ENCODE measurements at places on chromosomes 1 and 21. TPM values are rescaled to one million over a fixed set of nuclear protein-coding genes. Genes with fewer than 3 reads are reported as not detected.

GRCh38 chr1:201471772-201472171 is 2.8 kb upstream of the PHLDA3 start:
- DNase-seq: no peak

- no peak for DNase-seq
Measured at GRCh38 chr1:204072931-204073836, at the start of gene SOX13. Gene SOX13 (plus strand): TSS chr1:204073115. CDS start chr1:204112916, 39,801 bp downstream.

DNA sequence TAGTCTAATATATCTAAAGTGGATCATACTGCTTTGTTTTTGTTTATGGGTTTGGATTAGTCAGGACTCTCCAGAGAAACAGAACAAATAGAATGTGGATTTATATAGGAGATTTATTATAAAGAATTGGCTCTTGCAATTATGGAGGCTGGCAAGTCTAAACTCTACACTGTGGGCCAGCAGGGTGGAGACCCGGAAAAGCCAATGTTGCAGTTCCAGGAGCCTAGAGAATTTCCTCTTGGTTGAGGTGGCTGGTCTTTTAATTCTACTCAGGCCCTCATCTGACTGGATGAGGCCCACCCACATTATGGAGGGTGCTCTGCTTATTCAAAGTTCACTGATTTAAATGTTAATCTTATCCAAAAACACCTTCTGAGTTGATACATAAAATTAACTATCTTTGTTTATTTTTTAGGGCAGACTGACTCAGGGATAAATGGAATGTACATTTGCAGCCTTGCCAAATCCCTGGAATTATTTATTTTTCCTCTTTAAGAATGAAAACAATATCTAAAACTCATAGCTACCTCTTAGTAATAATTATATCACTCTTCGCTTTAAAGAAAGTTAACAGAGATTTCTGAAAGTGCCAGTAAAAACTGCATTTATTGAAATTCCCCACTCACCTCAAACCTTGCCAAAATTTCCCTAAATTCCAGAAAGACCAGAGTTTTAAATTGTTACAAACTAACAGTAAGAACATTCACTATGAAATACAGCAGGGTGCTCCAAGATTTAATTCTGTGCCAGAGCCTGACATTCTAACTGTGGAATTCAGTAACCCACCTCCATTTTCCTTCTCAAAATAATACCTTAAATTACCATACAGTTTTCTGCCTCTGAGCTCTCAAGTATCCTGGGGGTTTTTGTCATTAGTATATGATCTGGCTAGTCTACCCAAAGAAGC is 36.6 kb upstream of the SSX2IP start:
- no peak for DNase-seq

- DNase-seq: no peak
Measured at GRCh38 chr1:156832434-156832833, 15.8 kb upstream of the SH2D2A start.

GRCh38 chr1:2840036-2840809 is 38.7 kb upstream of the TTC34 start:
- no peak for DNase-seq

DNA sequence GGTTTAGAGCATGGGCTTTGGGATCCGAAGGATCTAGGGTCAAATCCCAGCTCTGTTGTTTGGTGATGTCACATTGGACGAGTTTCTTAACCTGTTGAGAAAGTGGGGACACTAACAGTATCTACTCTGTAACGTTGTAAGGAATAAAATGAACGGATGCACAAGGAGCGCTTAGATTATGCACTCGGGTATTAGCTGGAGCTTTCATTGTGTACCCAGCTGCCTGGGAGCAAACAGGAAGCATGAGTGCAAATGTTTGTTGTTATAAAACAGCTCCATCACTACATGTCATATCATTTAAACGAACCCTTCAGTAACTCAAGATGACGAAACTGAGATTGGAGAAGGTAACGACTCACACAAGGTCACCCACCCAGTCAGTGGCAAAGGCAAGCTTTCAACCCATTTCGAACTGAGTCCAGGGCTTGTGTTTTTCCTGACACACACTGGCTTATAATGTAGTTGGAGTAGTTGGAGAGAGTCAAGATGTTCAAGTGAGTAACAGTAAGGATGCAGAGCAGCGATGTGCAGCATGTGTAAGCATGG is 16.2 kb upstream of the SLC6A17 start:
- DNase-seq: peak; percentile 10

- no peak for DNase-seq
Measured at GRCh38 chr1:232209357-232209756, 420.6 kb downstream of the SIPA1L2 start.

The CAMK2N1 gene
- 4.6 TPM for total RNA-seq

The S100A7A gene
- total RNA-seq: not detected

GRCh38 chr1:30777904-30778153 is 20.3 kb upstream of the LAPTM5 start:
- no peak for DNase-seq

The TMEM269 gene
- total RNA-seq: not detected

DNA sequence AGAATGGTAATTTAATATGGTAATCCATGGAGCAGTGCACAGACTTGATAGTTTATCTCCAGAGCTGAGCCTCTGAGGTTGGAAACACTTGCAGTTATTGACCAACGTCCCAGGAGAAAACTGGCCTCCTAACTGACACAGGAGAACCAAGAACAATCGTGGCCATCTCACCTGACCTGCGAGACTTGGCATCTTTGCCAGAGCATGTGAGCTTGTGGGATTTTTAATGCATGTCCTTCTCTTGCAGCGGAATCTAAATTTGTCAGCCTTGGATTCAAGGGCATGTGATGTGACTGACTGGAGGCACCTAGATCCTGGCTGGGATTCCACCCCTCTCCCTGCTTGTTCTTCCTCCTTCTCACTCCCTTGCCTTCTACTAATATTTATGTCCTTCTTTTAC is 27.8 kb upstream of the SLC26A9 start:
- DNase-seq: no peak

The RAB7B gene
- total RNA-seq: 0.63 TPM

DNA sequence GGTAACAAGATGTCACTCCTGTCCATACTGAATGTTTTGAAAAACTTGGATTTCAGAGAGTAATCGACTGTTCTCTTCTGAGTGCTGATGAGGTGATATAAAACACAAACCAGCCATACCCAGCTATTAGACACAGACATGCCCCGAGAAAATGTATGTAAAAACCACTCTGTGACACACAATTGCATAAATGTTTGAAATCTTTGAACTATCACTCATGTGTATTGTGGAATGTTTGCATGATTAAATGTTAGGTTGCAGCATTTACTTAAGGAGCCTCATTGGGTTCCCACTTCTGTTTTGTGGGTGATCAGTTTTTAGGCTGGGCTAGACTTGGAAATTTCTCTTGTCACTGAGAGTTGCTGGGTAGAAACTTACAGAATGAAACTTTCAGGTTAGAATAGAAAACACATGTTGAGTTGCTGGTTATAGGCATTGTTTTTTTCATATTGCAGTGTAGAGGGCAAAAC is 270.4 kb upstream of the B3GALT2 start:
- DNase-seq: no peak

- DNase-seq: no peak
Measured at GRCh38 chr1:69404486-69404885, 163.2 kb upstream of the LRRC7 start.

The OR2G6 gene
- not detected for total RNA-seq

DNA sequence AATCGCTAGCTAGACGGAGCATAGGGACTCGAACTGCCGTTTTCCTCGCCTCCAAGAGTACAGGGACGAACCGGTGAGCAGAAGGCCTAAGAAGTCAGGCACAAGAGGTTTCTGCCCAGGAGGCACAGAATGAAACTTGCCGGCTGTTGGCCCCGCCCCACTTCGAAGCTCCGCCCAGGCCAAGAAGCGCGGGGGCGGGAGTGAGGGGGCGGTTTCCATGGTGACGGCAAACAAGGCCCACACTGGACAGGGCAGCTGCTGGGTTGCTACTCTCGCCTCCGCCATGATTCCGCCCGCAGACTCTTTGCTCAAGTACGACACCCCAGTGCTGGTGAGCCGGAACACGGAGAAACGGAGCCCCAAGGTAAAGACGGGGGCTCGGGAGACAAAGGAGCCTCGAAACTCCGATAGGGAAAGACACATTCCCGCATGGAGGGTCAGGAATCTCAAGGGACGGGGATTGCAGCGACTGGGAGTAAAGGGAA is at the start of gene DNALI1:
DNALI1 (plus strand) TSS at position 229 of the 485 bp plus-strand sequence; CDS start at position 284, 55 bp downstream.
- no peak for DNase-seq

GRCh38 chr1:44053394-44053793 is 22.1 kb upstream of the SLC6A9 start:
- DNase-seq: no peak

The PRAMEF26 gene
- total RNA-seq: not detected

The TDRD10 gene
- 1.6 TPM for total RNA-seq

The AGO1 gene
- 20.3 TPM for total RNA-seq

DNA sequence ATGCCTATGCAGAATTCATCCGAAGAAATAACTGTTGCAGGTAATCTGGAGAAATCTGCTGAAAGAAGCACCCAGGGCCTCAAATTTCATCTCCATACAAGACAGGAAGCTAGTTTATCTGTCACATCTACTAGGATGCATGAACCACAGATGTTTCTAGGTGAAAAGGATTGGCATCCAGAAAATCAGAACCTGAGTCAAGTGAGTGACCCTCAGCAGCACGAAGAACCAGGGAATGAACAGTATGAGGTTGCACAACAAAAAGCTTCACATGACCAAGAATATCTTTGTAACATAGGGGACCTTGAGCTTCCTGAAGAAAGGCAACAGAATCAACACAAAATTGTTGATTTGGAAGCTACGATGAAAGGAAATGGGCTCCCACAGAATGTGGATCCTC is 24.0 kb upstream of the PLEKHM2 start:
- DNase-seq: no peak

DNA sequence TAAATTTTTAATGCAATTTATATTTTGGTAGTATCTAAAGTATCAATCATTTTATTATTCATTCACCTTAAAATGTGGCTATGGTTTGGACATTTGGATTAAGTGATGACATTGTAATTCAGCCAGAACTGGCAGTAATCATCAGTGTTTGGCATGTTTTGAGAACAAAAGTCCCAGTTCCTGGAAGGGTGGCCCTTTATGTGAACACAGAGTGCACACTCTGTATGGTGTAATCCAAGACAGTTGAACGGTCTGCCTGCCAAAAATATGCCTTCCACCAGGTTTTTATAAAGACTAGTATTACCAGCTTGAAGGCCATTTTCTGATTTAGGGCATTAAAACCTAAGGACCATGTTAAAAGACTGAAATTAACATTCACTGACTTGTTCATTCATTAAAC is 448.7 kb downstream of the LTN1 start:
- DNase-seq: no peak

- no peak for DNase-seq
Measured at GRCh38 chr1:45488666-45489377, 2.1 kb downstream of the TESK2 start.

DNA sequence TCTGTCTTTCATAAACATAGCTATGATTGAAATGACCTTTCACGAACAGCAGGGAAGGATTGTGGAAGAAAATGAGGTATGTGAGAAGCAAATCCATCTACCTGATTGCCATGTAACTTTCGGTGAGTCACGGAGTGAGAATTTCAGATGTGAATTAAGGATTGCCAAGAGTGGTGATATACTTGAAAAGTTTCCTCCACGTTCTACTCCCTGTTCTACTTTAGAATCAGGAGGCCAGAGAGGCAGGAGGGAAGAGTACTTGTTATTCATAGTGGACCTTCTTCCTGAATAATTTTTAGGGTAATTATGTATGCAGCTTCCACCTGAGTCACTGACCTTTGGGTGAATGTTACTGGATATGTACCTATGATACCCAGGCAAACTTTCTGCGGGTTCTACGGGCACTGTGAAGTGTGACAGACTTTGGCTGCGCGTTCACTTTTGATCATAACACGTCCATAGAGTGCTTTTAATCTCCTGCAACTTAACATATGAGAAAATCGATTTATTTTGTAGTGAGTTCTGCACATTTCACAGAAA is 2.6 kb upstream of the KCNE1 start:
- no peak for DNase-seq

The LGR6 gene
- not detected for total RNA-seq

GRCh38 chr21:41294548-41295231 is 21.9 kb upstream of the FAM3B start:
- DNase-seq: no peak

GRCh38 chr1:201119206-201120197 is 7.3 kb upstream of the CACNA1S start:
- DNase-seq: no peak

- no peak for DNase-seq
Measured at GRCh38 chr1:175376194-175376593, 183.6 kb upstream of the KIAA0040 start.

DNA sequence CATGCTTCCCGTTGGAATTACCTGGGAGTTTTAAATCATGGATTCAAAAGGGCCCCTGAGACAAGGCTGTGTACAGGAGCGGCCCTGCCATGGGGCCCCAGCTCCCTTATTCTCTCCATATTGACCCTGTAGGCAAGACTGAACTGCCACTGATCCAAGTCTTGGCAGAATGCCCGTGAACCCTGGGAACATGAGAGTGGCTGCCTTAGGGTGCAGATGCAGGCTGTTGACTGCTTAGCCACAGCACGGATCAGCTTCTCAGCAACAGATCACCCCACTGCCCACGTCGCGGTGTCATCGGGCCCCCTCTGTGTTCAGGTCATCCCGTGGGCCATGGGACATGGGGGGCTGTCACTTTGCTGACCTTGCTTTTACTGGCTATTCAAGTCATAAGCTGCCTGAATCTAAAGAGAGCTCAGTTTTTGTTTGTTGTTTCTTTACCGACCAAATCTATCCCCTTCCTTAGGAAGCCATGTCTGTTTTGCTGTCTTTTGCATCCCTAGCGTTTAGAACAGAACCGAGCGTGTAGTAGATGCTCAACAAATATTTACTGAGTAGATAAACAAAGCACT is 83.4 kb downstream of the MATN1 start:
- DNase-seq: no peak

The PDZK1IP1 gene
- not detected for total RNA-seq

- no peak for DNase-seq
Measured at GRCh38 chr1:27144920-27145661, 9.8 kb downstream of the SLC9A1 start.

DNA sequence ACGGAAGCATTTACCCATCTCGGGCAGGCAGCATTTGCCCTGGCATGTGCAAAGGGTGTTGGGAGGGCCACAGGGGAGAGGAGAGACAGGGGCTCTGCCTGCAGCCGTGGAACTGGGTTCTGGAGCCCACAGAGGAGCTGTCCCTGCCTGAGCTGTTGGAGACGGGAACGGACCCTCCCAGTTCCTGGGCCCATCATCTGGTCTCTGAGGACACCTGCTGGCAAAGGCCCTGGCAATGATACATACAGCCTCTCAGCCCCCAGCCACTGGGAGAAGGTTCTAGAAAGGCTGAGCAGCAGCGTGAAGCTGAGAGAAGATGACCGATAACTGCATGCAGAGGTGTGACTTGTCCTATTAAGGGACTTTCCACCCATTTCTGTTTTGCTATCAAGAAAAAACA is 31.4 kb downstream of the FAAP20 start:
- no peak for DNase-seq

The PCSK9 gene
- total RNA-seq: 2.6 TPM

The GUCA2A gene
- total RNA-seq: not detected

GRCh38 chr1:203306089-203306964 is 1.0 kb downstream of the BTG2 start:
- no peak for DNase-seq

DNA sequence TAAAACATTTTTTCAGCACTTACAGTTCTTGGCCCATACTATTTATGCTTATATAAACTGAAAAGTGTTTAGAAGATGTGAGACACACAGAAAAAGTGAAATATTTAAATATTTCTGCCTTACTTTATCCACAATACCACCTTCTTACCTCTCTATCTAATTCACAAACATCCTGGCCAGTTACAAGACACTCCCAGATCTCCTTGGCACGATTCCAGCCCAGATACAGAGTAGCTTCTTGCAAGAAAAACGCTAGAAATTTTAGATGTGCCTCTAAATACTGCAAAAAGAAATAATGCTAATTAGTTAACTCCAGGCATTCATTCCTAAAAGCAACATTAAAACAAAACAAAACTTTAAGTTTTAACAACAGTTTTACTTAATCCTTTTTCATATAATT is 68.4 kb downstream of the USP24 start:
- DNase-seq: no peak

Measured in glomerular endothelial cell (primary cell).